ENCODE measurements at places on chromosomes 11 and 22.

DNA sequence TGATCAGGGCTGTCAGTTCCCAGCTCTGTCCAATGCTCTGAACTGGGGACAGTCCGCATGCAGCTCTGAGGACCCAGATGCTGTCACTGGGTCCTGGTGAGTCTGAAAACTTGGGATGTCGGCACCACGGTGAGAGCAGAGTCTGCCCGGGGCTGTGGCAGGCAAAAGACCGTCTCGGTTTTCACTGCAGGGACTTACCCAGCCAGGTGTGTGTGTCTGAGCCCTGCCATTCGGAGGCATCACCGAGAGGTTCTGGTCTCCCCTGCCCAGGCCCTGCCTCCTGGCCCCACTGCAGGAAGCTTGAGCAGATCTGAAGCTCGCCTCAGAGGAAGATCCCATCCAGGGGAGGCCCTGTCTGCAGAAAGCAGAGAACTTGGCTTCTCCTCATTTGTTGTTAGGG, 5.2 kb downstream of the TP53AIP1 start:
- DNase-seq: no peak

DNA sequence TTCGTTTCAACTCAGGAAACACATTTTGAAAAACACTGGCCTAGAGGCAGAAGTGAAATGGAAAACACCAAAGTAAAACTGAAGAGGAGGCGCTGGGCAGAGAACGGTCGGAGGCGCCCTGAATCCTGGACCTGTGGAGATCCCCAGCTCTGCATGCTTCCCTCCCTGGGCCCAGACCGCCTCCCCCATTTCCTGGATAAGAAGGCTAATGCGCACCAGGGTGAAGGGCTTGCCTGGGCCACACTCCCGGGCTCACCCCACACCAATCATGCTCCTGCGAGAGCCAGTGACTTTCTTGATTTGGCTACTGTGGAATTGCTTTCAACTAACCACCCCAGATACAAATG, 167.1 kb downstream of the CRYBB2 start:
- DNase-seq: no peak

DNA sequence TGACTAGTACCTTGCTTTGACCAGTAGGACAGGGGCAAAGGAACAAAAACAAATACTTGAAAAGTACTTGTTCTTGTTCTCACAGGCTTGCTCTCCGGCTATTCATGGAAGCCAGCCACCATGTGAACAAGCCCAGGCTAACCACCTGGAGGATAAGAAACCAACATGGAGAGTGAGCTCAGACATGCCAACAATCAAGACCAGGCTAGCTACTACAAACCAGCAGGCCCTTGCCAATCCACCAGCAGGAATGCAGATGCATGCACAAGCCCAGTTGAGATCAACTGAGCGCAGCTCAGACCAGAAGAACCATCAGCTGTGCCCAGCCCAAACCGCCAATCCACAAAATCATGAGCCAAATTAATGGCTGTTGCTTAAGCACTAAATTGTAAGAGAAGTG, 180.1 kb upstream of the ISX start:
- DNase-seq: no peak

DNA sequence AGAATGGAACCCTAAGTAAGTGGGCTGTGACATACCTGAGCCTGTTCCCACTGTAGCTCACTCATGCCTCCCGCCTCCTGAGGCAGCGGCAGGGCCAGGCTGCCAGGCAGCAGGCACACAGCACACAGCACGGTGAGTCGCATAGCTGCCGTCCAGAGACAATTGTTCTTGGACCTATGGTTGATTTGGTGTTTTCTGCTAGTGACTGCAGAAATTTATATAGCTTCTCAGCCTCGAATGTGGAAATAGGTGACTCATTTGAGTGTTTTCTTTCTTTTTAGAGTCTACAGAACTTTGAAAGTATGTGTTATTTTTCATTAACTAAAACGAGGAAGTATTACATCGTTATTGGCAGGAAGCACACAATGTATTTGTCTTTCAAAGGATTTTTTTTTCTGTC, at the start of gene MMP7:
Gene MMP7, minus strand, starts transcription at position 190 of the 400 bp plus-strand sequence. Its CDS starts 47 bp downstream, at position 143.
- DNase-seq: no peak

GRCh38 chr11:73257342-73258103, 14.6 kb upstream of the P2RY6 start:
- no peak for DNase-seq

DNA sequence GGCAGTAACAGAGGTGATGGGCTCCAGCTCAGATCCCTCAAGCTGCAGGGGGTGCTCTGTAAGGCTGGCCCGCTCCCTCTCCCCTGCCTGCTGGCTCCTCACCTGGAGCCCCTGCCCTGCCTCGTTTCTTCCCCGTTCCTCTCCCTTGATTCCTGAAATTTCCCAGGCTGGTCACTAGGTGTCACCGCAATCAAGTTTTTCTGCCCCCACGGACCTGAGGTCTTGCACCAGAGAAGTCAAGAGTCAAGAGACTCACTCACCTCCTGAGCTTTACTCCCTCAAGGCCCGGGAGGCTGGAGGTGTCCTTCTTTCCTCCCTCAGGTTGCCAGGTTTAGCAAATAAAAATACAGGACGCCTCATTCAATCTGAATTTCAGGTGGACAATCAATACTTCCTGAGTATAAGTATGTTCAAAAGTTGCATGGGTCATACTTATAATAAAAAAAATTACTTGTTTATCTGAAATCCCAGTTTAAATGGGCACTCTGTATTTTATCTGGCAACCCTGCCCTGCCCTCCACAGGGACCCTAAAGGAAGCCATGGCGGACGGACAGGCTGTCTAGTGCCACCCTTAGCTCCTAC, 69.2 kb downstream of the SCUBE1 start:
- DNase-seq: no peak

GRCh38 chr22:41931701-41932269, 5.2 kb upstream of the TNFRSF13C start:
- DNase-seq: no peak

GRCh38 chr11:6455070-6455469, 14.3 kb upstream of the HPX start:
- DNase-seq: no peak

GRCh38 chr11:9253086-9253485, 12.1 kb downstream of the DENND5A start:
- no peak for DNase-seq

DNA sequence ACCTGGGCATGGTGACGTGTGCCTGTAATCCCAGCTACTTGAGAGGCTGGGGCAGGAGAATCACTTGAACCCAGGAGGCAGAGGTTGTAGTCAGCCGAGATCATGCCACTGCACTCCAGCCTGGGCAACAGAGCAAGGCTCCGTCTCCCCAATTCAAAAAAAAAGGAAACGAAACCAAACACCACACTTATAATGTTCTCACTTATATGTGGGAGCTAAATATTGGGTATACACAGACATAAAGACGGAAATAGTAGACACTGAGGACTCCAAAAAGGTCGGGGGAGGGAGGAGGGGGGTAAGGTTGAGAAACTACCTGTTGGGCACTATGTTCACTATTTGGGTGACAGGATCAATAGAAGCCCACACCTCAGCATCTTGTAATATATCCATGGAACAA, 94.3 kb downstream of the GAB2 start:
- DNase-seq: no peak

GRCh38 chr22:20771918-20772625, 1.8 kb upstream of the SERPIND1 start:
- no peak for DNase-seq

DNA sequence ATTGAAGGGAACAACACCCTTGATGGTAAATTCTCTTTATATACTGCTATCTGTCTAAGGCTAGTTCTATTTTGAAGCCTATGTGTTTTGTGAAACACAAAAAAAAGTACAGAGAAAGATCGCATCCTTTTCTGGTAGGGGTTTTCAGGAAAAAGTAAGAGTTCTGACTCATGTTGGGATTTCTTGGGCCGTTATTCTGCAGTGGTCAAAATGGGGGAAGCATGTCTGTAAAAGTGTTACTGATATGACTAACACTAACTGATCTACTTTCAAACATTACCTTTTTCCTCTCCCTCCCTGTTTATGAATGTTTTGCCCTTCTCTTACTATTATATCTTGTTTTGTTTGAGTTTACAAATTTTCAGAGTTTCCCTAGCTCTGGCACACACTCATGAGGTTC, 53.9 kb downstream of the CTNND1 start:
- DNase-seq: no peak

- DNase-seq: no peak
Observed at GRCh38 chr11:113540416-113541330, 65.5 kb upstream of the DRD2 start.

- DNase-seq: no peak
Observed at GRCh38 chr22:35470903-35471321, 69.7 kb upstream of the RASD2 start.

GRCh38 chr11:2804189-2804588, 81.4 kb downstream of the CDKN1C start:
- no peak for DNase-seq

GRCh38 chr11:112806876-112807275, 154.3 kb upstream of the NCAM1 start:
- DNase-seq: no peak

DNA sequence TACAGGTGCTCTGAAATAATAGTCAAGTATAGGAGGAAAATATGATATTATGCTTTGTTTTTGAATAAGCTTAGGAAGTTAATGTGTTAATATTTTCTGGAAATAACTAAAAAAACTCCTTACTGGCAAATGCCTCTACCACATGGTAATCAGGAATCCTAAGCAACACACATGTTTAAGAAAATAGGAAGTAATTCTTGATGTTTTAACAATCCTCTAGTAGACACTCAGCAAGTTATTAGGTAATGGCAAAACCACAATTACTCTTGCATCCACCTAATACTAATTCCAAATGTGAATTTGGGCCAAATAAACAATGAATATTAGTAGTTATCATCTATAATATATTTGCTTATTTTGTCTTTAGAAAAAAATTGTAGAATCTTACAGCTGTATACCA, 53.6 kb downstream of the SLC35F2 start:
- DNase-seq: no peak

DNA sequence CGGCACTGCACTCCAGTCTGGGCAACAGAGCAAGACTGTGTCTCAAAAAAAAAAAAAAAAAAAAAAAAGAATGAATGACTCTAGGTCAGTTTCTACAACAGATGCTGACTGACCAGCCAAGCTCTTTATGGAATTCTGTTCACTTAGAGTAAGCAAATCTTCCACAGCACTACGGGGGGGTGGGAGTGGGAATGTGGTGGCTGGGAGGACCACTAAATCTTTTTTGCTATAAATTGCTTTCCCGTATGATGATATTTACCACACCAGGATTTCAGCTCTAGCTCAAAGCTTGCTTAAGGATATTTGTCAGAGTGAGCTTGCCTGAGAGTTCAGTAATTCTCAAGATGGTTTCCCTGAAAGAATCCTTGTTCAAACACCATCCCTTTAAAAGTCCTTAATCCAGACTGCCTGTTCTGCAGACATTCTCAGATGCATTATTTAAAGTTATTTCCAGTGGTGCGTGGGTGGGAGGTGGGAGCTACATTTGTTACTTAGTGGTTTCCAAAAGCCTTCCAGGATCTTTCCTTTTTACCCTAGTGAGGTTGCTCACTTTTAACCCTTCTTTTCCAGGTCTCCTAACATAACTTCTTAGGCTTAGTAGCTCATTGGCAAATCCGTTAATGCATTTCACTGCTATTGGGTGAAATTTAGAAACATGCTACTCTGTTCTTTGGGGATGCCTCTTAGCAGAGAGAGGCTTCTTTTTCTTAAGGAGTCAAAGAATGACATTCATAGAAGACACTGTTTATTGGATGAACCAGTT, 65.9 kb downstream of the UBASH3B start:
- no peak for DNase-seq

GRCh38 chr11:66953081-66953833, 4.9 kb downstream of the PC start:
- no peak for DNase-seq

GRCh38 chr22:21939461-21939913, 13.2 kb downstream of the PPM1F start:
- no peak for DNase-seq

GRCh38 chr11:7671347-7672215, 1.7 kb downstream of the CYB5R2 start:
- no peak for DNase-seq

- DNase-seq: no peak
Observed at GRCh38 chr11:65503368-65503948, 4.6 kb downstream of the MALAT1 start.

GRCh38 chr11:31651822-31652221, 142.3 kb downstream of the ELP4 start:
- no peak for DNase-seq

DNA sequence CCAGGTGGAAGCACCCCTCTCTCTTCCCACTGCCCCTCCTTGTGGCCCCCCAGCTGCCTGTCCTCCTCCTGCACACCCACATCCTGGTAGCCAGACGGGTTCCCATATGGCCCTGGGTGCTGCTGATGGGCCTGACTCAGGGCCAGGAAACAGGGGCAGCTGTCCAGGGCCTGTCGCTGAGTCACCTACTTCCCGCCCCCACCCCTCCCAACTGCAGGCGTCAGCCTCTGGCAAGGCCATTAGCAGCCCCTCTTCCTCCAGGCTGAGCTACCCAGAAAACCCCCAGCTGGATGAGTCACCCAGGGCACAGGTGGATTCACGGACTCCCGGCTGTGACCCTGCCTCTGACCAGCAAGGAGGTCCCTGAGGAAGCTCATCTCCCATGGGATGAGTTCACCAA, 6.9 kb upstream of the GAL start:
- DNase-seq: no peak

DNA sequence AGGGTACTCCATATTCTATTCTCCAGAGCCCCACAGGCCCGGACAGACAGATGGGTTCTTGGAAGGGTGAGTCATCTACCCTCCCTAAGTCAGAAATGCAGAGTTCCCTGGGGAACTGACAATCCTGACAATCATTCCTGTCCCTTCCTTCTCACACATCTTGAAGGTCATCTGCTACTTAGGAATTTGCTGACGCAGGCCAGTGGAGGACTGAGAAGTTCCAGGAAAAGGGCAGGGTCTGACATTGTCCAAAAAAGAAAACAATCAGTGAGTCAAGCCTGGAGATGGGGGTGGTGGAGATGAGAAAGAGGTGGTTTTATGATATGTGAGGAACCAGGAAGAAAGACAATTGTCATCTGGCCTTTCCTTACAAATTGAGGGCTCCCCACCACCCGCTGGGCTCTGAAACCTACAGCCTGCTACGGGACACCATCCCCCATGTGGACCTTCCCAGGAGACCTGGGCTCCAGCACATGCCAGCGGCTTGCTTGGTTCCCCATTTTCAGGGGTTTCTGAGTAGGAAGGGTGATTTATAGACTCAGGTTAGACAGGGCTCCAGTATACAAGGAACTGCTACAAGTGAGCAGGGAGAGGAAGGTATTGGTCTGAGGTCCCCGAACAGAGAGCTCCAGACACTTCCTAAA, 12.9 kb downstream of the CD59 start:
- DNase-seq: no peak

DNA sequence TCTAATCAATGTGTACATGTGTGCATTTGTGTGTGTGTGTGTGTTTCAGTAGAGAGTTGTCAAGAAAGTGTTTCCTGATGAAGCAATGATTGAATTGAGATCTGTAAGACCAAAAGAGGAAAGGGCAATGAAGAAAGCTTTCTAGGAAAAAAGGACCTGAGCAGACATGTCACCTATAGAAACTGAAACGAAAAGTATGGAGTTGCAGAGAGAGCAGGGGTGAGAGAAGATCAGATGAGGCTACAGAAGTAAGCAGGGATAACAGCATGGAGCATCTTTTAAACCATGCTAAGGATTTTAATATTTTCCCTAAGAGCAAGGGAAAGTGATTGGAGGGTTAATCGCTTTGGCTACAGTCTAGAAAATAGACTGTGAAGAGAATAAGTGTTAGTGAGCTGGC, 1459.4 kb upstream of the TENM4 start:
- DNase-seq: no peak

- DNase-seq: no peak
Observed at GRCh38 chr11:70616938-70617654, 218.8 kb downstream of the CTTN start.
